NCI-H1417 (cell line): ENCODE measurements at places on chromosomes 3 and 15.

GRCh38 chr15:38540510-38540909 is 24.1 kb downstream of the RASGRP1 start:
- no peak for DNase-seq

DNA sequence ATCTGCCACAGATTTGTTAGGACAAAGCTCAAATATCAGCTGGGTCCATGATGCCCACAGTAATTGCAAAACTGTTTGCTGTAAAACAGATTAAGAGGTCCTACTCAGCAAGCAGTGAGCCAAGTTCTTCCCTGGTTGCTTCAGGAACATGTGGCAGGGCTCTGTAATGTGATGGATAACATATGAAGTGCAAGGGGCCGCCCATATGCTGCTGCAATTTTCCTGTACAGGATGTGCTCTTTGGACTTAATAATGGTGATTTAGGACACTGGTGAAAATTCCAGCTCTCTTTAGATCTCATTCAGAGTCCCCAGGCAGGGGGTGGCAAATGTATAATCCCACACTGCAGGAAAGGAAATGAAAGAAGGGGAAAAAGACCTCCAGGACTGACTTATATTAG is 289.4 kb downstream of the LSAMP start:
- no peak for DNase-seq

DNA sequence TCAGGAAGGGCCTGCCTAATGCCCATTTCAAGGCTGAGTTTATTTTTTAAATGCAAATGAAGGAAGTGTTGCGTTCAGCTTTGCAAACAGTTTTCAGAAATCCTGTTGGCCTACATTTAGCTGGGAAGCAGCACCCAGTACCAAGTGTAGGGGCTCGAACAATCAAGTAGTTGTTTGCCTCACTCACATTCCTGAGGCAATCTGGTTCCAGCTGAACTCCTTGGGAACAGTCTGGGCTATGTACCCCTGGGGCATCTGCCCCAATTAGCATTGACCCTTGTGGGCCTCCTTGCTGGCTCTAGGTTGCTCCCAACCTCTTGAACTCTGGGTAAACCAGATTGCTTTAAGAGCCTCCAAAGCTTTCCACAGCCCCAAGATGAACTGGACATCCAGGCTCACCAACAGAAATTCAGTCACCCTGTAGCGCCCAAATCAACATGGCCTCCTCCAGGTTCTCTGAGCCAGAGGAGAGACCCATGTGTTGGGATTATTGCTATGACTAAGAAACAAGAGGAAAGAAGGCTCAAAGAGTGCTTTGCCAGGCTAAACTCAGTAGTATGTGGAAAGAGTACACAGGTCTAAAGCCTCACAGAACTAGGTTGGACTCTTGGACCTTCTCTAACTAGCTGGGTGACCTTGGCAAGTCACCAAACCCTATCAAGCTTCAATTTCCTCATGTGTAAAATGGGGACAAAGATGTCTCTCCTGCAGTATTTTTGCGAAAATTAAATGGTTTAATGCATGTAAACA is 532.7 kb downstream of the SOX2 start:
- DNase-seq, result no peak

GRCh38 chr3:69189487-69189886 is 67.1 kb upstream of the LMOD3 start:
- no peak for DNase-seq

GRCh38 chr3:141500397-141500796 is 13.6 kb downstream of the RASA2 start:
- DNase-seq, result no peak

- DNase-seq, result peak; percentile 55
Observed at GRCh38 chr3:67113802-67114407, 115.8 kb downstream of the KBTBD8 start.

DNA sequence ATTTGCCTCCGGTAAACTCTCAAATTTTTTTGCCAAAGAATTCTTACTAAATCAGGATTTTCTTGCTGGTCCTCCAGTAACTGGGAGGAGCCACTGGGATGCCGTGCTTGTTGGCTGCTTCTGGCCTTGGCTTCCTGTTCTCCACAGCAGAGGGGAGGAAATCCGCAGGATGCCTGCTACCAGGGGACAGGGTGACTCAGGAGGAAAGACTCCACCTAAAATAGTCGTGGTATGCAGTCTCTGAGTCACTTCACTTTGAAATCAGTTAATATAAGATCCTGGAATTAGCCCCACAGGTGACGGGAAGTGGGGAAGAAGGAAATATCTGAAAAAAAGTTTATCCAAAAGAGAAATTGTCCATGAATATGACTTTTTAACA is 6.5 kb upstream of the TM4SF18 start:
- peak; percentile 94 for DNase-seq

DNA sequence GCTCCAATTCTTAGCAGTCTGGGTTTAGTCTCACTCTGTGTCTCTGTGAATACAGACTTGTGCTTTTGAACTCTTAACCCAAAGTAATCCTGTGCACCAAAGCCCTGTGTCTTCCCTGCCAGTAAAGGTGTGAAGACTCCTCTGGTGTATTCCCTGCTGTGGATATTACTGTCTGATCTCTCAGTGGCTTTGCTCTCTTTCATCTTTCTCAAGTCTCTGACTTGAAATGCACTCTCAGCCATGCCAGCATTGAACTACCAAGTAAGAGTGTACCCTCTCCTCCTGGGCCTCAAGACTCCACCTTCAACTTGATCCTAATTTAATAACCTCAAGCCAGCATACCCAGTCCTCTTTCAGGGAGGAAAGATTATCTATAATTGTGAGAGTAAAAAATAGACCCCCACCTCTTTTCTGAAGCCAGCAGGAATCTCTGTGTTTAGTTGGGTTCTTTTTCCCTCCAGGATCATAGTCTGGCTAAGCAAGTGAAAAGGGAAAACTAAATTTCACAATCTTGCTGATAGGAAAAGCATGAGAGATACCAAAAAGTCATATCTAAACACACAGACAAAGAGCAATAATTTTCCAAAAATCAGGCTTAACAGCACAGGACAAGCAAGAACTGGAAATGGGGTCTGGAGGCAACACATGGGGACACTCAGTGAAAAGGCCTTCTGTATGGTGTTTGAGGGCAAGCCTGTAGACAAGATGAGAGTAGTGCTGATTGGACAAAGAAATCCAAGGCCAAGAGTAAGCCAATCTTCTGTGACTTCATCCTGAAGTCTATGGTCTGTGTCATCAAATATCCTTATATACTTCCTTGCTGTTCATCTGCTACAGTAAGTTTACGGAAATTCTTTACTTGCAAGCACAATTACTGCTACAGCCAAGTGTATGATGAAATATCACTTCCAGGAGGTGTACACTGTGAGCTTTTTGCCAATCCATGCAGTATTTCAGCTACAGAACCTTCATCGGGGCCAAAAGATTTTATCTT is 296.1 kb upstream of the TGFBR2 start:
- no peak for DNase-seq

DNA sequence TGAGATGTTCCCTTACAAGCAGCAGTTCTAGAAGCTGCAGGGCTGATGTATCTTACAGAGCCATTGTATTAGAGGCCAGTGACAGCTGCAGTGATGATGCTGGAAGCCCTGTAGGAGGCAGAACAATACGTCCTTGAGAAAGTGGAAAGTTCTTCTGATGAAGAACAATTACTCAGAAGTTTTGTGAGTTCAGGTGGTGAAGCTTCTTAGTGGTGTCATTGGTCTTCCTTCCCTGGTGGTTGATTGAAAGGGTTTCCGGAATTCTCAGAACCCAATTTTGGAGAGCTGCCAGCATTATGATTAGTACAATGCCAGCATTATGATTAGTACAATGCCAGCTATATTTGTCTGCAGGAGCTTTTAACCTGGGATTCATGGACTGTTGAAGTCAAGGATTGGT is 356.4 kb downstream of the MFSD1 start:
- no peak for DNase-seq

- no peak for DNase-seq
Observed at GRCh38 chr3:98068824-98069223, 18.1 kb upstream of the OR5AC2 start.

DNA sequence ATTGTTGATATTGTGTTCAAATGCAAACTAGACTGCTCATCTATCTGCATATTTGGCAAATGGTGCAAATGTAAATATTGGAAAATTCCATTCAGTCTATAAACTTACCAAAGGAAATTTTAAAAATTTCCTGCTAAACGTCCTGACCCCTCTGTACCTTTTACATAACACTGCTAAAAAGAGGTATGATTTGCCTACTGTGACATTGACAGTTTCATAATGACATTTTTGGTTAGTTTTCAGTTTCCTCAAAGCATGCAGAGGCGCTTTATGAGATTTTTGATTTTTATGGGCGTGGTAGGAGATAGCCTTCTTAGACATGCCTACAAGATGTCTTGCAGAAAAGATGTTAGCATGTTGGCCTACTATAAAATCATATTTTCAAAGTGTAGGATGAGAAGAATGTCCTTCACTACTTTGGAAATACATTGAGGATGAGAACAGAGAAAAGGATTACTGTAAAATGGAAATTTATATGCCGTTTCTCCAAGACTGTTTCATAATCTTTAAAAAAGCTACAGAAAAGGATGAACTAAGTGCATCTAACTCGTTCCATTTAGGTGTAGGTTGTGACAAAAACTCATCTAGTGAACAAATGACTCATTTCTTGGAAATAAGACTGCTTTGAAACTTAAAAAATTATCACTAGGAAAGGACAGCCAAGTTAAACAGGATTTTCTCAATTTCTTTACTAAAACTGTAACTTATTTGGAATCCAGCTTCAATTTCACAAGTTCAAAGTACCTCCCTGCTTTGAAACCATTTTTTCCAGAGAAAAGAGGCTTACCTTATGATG is 14.5 kb upstream of the ISLR start:
- no peak for DNase-seq

- no peak for DNase-seq
Observed at GRCh38 chr3:17585394-17586325, 156.8 kb downstream of the TBC1D5 start.

- no peak for DNase-seq
Observed at GRCh38 chr15:76863123-76863522, 42.0 kb downstream of the SCAPER start.

- no peak for DNase-seq
Observed at GRCh38 chr3:2837910-2838309, 272.3 kb downstream of the IL5RA start.

DNA sequence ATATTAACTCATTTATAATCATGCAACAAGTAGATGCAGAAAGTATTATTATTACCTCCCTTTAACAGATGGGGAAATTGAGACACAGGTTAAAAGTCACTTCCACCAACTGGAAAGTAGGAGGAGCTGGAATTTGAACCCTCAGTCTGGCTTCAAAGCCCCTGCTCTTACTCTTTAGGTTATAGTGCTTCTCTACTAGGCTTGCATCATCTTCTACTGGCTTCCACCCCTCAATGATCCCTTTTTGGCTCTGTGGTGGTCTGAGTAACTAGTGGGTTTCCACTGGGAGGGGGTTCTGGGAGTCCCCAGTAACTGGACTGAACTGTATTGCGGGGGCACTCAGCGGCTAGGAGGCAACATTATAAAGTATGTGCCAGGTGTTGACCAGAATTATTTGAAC is 91.0 kb downstream of the CTNNB1 start:
- DNase-seq, result no peak

DNA sequence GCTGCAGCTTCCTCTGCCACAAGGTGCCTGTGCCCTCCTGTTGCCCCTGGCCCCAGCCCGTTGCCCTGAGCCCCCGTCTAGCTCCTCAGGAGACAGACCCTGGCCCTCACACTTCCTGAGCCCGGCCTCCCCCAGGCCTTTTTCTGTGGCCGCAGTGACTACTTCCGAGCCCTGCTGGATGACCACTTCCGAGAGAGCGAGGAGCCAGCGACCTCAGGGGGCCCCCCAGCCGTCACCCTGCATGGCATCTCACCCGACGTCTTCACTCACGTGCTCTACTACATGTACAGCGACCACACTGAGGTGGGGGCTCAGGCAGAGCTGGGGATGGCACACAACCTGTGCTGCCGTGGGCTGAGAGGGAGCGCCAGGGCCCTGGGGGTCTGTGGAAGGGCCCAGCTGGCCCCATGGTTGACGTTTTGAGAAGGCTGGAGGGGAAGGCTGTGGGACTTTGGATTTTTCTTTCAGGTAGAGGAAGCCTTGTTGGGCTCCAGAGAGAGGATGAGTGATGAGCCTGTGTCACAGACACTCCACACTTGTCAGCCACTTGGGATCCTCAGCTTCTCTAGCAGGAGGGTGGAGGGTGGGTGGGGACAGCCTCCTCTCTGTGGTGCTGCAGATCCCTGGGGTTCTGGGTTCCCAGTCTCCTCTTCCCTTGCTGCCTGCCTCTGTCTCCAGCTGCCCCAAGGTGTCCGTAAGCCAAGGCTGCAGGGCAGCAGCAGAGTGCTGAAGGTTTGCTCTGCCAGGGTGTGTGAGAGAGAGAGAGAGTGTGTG is 5.0 kb downstream of the ABTB1 start:
- DNase-seq, result no peak

DNA sequence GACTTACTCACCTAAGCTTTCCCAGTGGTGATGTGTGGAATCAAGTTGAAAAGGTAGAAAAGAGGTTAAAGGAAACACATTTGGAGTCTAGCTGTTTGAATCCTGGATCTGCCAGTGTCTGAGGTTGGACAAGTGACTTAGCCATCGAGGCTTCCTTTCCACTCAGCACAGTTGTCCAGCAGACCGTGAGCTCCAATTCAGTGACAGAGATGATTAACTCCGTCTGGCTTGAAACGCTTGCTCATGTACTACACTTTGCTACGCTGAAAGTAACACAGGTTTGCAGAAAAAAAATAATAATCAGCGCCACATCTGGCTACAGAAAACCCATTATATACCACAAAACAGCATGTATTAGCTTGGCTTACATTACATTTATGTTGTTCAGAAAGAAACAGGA is 364.9 kb upstream of the MCTP2 start:
- no peak for DNase-seq

DNA sequence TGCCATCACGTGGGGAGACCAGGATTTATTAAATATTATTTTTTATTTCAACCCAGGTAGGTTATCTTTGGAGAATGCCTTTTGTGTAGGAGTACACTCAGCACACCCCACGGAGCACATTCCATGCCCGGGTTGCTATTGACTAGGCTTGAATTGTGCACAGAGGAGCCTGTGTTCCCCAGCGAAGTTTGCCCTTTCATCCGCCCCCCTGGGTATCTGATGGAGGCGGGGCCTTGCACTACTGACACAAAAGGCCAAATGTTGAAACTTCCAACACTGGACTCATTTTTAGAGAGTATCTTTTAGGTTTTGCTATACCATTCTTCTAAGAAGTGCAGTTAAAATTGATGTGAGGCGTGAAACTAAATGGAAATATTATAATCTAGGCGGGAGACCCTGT is 39.3 kb upstream of the PPP4R2 start:
- no peak for DNase-seq
